Retinal pigment epithelial cell (primary cell): ENCODE measurements at places on chromosomes 1 and 21.

- DNase-seq: peak; percentile 14
Measured at GRCh38 chr1:36464605-36465393, 615 bp upstream of the MRPS15 start.

DNA sequence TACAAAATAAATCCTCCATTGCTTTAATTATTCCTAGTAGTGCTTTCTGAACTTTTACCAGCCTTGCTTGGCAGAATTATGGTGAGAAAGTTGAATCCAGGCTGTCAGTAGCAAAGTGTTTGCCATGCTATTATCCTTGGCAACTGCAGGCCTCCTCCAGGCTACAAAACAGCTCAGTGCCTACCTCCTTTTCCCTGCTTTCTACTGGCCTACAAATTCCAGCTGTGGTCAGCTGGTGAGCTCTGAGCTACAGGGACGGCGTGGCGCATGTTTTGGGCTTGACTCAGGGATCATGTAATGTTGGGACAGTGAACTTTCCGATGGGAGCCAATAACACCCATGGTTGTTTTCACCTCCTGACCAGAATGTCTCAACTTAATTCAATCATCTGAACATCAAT lies 456.1 kb upstream of the ADAMTS5 start:
- DNase-seq: peak; percentile 58

GRCh38 chr1:69121723-69122122 lies 446.0 kb upstream of the LRRC7 start:
- no peak for DNase-seq

DNA sequence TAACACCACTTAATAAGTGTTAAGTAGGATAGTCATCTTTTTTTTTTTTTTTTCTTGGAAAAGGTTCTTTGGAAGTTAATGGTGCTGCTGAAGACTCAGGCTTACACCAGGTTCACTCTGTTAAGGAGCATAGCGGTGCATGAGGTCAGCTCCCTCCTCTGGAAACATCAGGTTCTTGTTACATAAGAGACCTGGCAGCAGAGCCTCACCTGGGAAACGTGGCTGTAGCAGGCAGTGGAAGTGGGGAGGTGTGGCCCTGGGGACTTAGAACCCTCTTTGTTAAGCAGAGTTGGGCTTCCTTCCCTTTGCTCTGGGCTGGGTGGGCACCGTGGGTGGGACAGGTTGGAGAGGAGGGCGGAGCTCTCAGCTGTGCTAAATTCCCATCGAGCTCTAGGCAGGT lies 104.1 kb downstream of the CNIH3 start:
- DNase-seq: no peak

- no peak for DNase-seq
Measured at GRCh38 chr1:19533626-19534025, 48.3 kb upstream of the CAPZB start.

DNA sequence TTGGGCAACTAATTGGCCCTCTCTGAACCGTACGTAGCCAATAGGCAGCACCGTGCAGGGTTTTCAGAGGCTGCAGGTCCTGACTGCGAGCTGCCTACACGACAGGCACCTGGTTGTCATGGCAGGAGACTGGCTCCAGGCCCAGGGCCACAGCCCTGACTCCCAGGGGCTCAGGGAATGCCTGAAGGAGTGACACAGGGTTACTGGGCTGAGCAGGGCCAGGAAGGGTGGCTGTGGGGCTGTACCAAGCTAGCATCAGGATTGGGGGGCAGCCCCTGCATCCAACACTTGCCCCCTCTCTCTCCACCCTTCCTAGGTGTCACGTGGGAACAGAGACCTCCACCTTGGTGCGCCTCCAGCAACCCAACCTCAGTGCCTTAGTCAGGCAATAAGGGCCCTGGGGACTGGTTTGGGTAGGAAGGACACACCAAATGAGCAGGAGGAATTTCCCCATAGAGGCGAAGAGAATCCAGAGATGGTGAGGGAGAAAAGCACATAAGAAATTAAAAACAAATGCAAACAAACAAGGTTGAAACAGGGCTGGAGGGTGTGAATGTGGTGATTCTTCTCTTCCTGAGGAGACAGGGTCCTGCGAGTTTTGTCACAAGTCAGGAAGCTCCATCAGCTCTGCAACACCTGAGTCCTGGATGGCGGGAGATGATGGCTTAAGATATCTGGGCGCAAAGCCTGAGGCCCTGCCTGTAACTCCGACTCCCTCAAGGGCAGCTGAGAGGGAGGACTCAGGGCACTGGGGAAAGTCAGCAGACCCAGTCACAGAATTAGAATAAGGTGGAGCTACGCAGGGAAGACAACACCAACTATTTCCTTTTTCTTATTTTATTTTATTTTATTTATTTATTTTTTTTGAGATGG lies 19.7 kb upstream of the RNU1-4 start:
- no peak for DNase-seq

DNA sequence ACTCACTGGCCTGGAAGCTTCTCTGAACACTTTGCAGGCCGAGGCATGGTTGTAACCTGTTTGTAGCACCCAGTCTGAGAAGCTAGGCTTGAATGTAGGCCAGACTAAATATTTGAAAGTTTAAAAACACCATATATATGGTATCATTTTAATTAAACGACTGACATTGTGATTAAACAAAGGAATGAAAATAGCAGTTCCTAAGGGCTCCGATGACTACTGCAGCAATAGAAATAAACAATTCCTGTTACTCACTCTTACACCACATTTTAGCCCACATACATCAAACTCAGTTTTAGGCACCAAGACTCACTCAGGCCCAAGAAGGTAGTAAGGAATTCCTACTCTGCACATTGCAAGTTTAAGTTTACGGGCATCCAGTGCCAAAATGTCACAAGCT lies 281.2 kb downstream of the AKT3 start:
- DNase-seq: no peak

GRCh38 chr1:61184040-61184713 lies 101.8 kb downstream of the NFIA start:
- peak; percentile 77 for DNase-seq

DNA sequence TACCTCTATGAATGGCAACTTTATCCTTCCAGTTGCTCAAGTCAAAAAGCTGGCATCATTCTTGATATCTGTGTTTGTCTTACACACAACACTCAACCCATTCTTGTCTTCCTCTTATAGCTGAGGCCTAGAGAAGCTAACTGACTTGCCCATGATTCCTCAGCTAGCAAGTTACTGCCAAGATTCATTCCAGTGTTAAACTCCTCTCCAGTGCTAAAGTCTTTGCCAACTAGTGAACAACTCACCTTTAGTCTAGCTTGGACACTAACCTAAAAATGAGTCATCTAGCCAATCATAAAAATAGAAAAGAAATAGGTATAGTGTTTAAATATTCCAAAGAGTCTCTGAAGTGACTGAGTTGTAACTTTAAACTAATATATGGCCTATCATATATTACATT lies 45.6 kb upstream of the RGS2 start:
- DNase-seq: no peak

DNA sequence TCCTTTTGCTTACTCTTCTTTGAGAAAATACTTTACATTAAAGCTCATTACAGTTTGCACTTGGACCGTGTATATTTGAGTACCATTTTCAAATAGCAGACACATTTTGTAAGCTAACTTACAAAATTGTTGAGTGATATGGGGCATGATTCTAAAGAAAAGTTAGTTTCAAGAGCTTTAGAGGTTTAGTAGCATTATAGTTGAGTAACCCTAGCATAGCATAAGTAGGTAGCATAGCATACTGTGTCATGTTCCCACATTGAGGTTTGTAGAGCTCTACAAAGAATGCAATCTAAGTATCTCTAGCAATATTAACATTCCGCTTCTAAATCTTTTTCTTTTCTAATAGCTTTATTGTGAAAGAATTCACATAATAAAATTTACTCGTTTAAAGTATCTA lies 92.0 kb downstream of the ITSN1 start:
- DNase-seq: no peak

DNA sequence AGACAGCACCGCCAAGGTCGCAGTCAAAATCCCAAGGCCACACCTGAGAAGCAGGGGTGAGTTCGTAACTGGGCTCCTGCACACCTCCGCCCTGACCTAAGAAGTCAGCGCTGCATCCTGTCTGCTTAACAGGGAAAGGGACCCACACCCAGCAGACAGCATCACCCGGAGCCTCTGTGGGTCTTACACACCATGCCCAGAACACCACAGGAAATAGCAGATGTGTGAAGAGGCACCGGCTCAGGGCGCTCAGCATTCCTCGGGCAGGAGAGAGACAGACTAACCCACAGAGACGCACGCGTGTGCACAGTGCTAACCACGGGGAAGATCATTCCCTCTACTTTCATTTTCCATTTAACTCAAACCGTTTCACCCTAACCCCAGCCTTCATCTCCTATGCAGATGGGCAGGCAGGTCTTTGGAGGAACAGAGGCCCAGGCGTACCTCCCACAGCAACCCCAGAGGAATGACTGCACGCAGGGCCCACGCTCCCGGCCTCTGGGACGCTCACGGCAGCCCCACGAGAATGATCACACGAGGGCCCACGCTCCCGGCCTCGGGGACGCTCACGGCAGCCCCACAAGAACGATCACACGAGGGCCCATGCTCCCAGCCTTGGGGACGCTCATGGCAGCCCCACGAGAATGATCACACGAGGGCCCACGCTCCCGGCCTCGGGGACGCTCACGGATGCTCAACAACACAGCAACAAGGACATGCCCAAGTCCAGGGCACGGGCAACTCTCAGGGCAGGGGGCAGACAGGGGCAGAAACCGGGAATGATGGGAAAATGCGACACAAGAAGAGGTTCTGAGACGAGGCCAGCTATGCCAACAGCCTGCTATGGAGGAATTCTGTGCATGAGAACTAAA lies 20.9 kb downstream of the POFUT2 start:
- no peak for DNase-seq

- DNase-seq: peak; percentile 90
Measured at GRCh38 chr21:25370311-25370744, 237.0 kb downstream of the MRPL39 start.

GRCh38 chr21:39178421-39178820 lies 4.8 kb downstream of the PSMG1 start:
- no peak for DNase-seq

- DNase-seq: no peak
Measured at GRCh38 chr1:92038695-92039346, 9.0 kb downstream of the EPHX4 start.

- DNase-seq: no peak
Measured at GRCh38 chr1:153773096-153773921, 1.9 kb upstream of the SLC27A3 start.
